ENCODE measurements at places on chromosomes 4 and X.
A peak's percentile ranks its signal among the peaks of the same experiment; 100 is the strongest.

- DNase-seq, result no peak
Measured at GRCh38 chr4:58166490-58166889, 1056.3 kb upstream of the IGFBP7 start.

DNA sequence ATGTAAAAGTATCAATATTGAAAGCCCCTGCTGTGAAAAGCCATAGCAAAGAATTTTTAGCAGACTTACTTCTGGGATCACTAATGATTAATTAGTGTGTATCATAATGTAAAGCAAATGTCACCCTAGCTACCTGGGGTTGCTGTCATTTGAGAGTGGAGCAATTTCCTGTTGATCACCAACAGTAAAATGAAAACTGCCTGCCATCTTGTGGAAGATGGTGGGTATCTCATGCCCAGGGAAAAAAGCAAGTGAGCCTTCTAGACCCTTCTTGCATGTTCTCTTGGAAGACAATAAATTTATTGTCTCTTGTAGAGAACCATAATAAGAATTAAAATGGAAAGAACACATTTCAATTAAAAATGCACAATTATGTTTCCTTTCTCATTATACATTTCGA is 360.2 kb downstream of the ZIC3 start:
- peak; percentile 56 for DNase-seq

DNA sequence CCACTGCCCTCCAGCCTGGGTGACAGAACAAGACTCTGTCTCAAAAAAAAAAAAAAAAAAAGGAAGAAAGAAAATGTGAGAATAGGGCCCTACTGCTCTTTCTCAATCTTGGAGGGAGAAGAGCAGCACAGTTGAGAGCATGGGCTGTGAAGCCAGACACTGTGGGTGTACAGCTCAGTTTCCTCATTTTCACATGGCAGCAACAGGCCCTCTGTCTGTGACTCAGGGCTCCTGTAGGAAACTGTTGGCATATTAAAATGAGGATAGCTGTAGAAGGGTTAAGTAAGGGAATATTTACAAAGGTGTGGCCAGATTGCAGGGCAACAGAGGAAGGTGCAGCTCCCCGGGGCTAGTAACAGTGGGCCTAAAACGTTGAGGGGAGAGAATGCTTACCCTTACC is 3.4 kb downstream of the AKAP14 start:
- DNase-seq, result no peak

GRCh38 chrX:39258331-39258730 is 457.1 kb downstream of the MID1IP1 start:
- no peak for DNase-seq

DNA sequence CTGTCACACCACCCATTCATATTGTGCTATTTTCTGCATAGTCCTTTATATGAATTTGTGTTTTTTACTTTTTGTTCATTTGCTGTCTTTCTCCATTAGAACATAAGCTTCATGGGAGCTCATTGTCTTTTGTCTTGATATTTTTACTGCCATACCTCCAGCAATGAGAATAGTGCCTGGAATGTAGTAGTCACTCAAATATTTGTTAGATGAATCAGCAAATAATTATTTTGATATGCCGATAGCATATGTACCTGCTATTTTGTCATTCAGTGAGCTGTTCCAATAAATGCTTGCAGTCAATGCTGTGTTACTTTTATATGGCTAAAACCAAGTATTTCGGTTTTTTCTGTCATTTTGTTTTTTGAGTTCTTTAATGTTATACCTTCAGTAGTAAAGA is 43.5 kb upstream of the SLC25A31 start:
- DNase-seq, result no peak

DNA sequence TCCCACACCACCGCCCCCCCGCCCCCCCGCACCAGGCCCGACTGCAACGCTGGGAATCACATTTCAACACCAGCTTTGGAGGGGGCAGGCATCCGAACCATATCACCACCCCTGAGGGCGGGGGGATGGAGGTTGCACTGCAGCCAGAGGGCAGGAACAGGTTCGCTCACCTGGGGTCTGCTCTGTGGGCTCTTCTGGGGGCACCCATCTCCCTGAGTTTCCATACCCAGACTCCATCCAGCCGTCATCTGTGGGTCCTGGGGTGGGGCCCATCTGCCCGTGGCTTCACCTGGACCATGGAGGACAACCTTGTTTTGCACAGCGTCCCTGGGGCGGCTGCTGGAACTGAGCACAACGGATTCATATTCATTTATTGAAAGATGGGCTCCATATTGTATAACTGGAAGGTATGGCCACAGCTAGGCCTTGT is 6.9 kb downstream of the PSAPL1 start:
- no peak for DNase-seq

DNA sequence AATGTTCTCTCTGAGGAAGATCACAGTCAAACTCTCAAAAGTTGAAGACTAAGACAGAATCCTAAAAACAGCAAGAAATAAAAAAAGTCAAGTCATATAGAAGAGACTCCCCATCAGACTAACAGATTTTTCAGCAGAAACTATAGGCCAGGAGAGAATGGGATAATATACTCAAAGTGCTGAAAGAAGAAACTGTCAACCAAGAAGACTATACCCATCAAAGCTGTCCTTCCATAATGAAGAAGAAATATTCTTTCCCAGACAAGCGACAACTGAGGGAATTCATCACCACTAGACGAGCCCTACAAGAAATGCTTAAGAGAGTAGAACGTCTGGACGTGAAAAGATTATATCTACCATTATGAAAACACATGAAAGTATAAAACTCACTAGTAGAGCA is 22.0 kb downstream of the TLR6 start:
- DNase-seq, result no peak

DNA sequence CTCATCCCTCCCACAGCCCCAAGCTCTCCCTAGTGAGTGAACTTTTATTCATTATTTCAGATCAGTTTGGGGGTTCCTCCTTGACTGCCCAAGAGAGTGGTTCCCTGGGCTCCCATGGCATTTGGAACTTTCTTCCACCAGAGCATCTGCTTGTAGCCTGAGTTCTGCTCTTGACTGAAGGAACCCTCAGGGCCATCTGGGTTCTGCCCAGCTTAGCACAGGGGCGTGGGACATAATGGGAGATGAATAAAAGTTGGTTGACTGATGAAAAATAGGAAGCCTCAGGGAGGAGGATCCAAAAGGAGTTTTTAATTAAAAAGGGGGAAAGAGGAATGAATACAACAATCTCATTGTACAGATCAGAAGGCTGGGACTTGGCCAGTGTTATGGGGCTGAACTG is 73.4 kb downstream of the CYTL1 start:
- DNase-seq, result no peak

GRCh38 chrX:118745570-118745969 is 18.2 kb downstream of the IL13RA1 start:
- DNase-seq, result no peak

DNA sequence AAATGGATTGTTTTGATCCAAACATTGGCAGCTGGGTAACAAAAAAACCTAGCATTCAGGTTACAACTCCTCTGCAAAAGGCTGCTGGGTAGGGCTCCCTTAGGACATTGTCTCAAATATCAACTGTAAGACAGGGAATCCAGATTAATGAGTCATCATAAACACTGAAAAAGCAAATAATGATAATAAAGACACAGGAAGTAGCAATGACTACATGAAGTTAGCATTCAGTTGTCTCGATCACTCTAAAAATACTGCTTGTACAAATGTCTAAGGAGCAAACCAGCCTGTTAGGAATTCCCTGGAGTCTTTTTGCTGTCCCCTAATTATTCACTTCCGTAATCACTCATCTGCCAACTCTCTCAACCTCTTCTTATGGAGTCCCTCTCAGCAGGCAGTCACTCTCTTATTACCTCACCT is 259.2 kb downstream of the GPC3 start:
- DNase-seq, result no peak

- no peak for DNase-seq
Measured at GRCh38 chr4:38145741-38146140, 185.5 kb downstream of the PTTG2 start.

DNA sequence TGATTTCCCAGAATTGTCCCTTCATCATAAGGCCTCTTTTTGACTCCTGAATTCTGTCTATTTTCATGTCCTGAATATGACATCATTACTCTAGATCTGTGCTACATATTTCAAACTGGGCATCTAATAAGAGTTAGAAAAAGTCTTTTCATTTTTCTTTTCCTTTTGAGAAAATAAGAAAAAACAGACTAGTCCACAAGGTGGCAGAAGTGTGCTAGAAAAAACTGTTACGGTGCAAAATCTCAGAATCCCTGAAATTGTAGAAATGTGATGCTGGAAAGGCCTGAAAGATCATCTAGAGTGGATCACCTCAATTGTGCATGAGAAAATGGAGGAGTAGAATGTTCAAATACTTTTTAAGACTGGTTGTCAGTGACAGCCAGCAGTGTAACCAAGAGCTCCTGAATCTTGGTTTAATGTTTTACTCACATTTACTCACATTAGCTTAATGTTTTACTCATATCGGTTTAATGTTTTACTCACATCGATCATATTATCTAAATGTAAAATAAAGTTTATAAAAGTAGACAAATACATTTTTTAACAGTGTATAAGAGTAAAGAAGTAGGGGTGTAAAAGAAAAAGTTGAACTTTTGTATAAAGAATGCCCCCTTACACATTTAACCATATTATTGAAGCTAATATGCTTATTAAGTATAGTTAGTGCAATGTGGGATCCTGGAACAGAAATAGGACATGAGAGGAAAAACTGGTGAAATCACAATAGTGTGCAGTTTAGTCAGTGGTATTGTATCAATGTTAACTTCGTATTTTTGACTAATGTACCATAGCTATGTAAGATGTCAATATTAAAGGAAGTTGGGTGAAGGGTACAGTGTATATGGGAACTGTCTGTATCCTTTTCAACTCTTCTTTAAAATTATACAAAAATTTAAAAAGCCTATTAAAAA is 15.2 kb downstream of the ASB11 start:
- DNase-seq, result peak; percentile 19

GRCh38 chr4:140112576-140112975 is 41.4 kb downstream of the MAML3 start:
- no peak for DNase-seq

DNA sequence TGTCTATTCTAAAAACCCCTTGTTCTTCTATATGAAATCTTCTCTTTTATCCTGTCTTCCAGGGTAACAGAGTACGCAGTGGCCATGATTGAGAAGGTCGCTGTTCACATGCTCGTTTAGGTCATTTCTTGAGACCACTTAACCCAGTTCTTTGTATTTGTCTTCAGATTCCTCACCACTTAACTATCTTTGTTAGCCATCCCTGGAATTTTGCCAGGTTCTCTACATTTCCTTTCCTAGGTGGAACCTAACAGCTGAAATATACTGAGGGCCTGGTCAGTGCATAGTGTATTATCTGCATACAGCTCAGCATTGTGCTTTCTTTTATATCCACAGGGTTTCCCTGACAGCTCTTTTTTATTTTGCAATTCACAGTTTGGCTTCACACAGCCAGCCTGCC is 148.9 kb upstream of the GALNT7 start:
- DNase-seq, result no peak

DNA sequence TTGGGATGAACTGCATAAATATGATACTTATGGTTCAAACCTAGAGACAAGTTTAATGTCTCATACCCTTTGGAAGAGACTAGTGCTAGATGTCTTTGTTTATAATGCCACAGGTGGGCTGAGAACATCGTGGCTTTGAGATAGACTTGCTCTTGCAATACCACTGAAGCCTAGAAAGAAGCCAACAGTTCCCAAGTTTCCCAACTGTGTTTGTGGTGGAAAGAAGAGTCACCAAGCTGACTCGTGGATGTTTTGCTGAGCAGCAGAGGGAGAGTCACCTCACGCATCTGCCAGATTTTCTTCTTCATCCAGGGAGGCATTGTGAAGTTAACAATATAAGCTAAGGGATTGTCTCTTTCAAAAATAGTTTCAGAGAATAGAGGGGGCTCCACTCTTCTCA is 1076.2 kb downstream of the C4orf33 start:
- DNase-seq, result no peak

GRCh38 chrX:119853444-119853843 is 681 bp upstream of the UPF3B start:
- no peak for DNase-seq

DNA sequence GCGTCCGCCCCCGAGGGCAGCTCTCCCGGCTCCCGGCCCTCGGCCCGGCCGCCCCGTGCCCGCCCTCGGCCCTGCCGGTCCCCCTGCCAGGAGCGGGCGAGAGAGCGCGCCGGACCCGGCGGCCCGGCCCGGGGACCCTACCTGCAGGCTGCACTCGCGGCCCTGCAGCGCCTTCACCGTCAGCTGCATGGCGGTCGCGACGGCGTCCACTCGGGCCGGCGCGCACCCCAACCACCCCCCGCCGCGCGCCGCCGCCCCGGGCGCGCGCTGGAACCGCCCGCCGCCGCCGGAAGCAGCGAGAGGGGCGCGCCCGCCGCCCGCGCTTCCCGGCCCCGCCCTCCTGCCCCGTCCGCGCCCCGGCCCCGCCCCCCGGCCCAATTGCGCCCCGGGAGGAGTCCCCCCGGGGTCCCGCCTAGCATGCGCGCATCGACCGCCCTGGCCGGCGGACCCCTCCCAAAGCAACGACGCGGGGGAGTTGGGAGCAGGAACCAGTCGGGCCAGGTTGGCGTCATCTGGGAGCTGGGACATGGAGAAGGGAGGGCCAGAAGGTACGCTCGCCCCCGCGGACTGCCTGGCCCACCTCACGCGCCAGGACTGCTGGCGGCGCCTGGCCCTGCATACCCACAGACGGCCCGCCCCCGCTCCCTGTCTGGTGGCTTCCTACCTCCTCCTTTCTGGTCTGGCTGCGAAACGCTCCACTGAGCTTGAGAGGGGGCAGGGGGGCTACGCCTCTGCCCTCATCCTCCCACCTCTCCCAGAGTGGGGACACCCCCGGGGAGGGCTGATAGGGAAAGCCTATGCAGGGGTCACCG is at the start of gene UBL4A:
UBL4A (minus strand) TSS at position 220 of the 812 bp plus-strand sequence; CDS start at position 189, 31 bp downstream.
- DNase-seq, result peak; percentile 84

GRCh38 chr4:110164251-110164650 is 34.2 kb downstream of the ELOVL6 start:
- DNase-seq, result no peak

- no peak for DNase-seq
Measured at GRCh38 chr4:104641418-104641817, 146.7 kb upstream of the CXXC4 start.

GRCh38 chr4:101258883-101259282 is 88.4 kb downstream of the PPP3CA start:
- DNase-seq, result no peak

DNA sequence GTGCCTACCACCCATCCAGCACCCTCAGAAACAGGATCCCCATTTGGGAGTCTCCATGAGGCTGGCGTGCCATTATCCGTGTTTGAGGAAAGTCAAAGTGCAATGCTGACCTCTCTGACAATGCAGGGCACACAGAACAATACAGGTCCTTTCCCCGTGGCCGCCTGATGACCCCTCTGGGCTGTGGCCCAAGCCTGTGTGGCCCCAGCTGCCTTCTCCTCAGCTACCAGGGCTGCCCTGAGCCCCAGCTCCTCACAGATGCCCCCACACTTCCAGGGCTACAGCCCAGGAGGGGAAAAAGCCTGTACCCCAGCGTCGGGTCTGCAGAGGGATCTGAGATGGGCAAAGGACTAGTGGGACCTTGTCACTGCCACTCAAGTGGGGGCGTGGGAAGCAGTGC is 15.5 kb downstream of the ZFYVE28 start:
- no peak for DNase-seq

DNA sequence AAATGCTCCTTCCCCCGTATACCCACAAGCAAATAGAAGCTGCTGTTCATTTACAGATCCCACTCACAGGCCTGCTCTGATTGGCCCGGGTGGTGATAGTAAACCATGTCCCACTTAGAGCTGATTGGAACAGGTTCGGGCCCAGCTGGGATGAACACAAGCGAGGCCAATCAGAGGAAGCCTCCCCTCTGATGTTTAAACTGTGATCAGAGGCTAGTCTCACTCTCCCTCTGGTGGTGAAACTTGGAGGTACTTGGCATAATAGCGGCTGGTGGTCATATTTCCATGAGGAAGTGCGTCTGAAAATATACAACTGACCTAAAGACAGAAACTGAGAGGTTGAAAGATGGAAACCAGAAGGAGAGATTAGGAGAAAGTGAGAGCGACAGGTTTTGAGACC is 51.5 kb upstream of the TRPC3 start:
- DNase-seq, result peak; percentile 58

All from HAP-1 (cell line).